ENCODE measurements at places on chromosomes 12 and 14.

GRCh38 chr12:39905152-39905551 lies 200.7 kb downstream of the SLC2A13 start:
- no peak for DNase-seq

DNA sequence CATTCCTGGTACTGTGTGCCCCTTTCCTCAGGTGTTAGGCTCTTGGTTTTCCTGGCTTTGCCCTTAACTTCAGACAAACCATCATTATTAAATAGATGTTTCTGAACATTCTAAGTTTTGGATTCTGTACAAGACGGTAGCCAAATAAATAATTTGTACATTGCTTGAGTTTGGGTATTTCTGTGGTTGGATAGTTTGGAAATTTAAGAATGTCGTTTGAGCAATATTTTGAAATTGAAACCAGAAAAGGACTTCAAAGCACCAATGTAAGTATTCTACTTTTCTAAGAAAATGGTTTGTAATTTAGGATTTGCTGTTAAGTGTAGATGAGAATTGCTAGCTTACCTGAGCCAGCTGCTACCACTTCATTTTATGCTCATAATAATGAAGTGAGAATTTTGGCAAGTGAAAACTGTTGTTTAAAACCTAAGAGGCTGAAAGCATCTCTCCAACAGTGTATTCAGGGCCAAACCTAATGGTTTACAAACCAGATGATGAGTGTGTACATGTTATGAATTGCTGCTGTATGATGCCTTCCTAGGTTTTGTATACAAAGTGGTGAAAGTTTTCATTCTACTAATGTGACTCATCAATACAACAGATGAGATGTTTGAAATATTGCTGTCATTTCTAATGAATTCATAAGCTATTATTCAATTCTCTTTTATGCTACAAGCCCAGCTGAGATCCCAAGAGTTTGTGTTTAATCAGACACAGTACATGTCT lies 181.5 kb upstream of the PRKD1 start:
- DNase-seq = no peak

GRCh38 chr12:93609281-93610192 lies 37.1 kb downstream of the SOCS2 start:
- no peak for DNase-seq

GRCh38 chr12:124006085-124006845 lies 33.2 kb downstream of the ZNF664 start:
- peak; percentile 82 for DNase-seq

GRCh38 chr14:20469890-20470602 lies 840 bp downstream of the PNP start:
- peak; percentile 82 for DNase-seq

GRCh38 chr14:24441904-24442239 lies 704 bp downstream of the SDR39U1 start:
- no peak for DNase-seq

DNA sequence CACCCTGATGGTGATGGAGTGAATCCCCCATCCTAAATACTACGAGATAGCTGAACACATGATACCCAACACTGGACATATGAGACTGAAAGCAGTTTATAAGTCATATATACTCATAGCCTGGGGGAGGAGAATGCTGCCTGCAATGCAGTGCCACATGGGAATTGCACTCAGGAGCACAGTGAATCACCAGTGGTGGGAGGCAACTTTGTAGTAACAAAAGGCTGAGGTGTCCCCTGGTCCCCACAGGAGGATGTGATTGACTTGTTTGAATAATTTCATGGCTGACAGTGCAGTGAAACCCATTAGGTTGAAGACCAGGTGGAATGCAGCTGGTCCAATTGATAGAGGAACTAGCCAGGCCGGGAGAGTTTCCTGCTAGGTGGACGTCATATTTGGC lies 20.2 kb downstream of the CCDC38 start:
- peak; percentile 42 for DNase-seq

DNA sequence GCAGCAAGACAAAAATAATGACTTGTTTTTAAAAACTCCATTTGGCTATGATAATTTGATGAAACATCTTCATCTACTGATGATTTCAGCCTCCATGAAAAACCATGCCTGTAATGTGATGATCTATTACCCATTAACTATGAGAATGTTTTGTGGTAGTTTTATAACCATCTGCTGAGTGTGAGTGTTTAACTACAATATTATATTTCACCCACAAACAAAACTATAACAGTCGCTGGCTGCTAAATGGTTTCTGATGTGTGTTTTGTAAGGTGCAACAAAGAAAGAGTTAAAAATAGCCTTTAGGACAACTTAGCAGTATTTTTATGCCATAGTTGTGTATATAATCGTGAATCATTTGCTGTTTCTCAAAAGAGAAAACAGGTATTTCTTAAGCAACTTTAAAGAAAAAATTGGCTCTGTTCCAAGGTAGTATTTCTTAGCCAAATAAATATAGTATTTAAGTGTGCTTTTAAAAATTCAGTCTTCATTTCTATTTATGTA lies 4.9 kb downstream of the PTHLH start:
- DNase-seq = no peak

GRCh38 chr12:5914387-5915149 lies 30.5 kb downstream of the ANO2 start:
- DNase-seq = no peak

GRCh38 chr14:104515811-104516780 lies 63.5 kb upstream of the C14orf180 start:
- no peak for DNase-seq

- no peak for DNase-seq
Observed at GRCh38 chr14:52783206-52783605, 8.2 kb downstream of the GNPNAT1 start.

DNA sequence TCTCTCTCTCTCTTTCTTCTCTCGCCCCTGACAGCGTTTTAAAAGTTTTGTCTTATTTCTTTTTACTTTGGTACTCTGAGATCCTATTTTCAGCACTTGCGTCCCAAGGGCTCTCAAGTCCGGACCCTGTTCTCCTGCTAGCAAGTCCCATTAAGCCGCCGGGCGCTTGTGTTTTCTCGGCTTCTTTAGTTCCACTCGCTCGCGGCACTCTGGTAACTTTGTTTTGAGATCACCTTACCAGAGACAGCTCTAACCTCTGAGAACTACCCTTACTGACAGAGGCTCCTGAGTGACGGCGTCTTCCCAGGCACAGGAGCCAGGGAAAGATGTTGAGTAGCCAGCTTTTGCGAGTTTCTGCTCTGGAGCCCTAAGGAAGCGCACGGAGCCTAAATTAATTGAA lies 2.7 kb upstream of the MYF5 start:
- no peak for DNase-seq

GRCh38 chr12:78306236-78306635 lies 475.5 kb downstream of the NAV3 start:
- no peak for DNase-seq

DNA sequence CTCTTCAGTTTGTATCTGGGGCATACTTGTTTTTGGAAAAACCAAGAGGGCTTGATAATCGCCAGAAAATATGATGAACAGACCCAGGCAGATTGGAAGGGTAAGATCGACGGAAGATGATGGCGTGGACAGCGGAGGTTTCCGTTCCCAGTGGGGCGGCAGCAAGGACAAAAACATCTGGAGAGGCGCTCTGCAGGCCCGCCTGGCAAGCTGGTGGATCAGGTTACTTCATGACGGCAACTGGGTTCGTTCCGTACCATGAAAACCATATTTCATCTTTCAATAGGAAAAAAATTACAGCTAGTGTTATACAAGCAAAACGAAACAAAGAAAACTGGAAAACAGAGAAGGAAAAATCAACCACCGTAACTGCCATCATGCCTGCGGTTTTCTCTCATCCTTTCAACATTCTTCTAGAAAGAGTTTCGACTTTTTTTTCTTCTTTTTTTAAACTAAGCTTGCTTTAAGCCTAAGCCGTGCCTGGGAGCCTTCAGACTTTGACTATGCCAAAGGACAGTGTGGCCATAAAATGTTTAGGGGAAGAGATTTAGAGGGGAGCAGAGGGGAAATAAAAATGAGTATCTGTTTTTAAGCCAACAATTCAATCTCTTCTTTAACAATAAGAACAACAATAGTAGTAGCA lies 210.5 kb downstream of the FOXN3 start:
- DNase-seq = no peak

DNA sequence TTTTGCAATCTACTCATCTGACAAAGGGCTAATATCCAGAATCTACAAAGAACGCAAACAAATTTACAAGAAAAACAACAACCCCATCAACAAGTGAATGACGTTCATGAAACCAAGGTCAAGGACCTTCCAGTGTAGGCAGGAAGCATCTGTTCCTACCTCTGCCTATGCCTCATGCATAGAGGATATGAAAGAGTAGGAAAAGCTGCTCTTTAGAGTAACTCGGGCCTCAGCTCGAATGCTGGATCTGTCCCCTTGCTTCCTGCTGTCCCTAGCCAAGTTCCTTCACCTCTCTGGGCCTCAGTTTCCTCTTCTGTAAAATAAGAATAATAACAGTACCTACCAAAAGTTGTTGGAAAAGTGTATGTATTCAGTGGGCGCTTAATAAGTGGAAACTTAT lies 65.0 kb downstream of the FOXN4 start:
- no peak for DNase-seq

GRCh38 chr14:36653962-36654793 lies 7.5 kb upstream of the PAX9 start:
- DNase-seq = no peak

GRCh38 chr14:38851111-38851510 lies 251.9 kb downstream of the SEC23A start:
- DNase-seq = no peak

- no peak for DNase-seq
Observed at GRCh38 chr12:52557476-52557875, 4.5 kb upstream of the KRT71 start.

DNA sequence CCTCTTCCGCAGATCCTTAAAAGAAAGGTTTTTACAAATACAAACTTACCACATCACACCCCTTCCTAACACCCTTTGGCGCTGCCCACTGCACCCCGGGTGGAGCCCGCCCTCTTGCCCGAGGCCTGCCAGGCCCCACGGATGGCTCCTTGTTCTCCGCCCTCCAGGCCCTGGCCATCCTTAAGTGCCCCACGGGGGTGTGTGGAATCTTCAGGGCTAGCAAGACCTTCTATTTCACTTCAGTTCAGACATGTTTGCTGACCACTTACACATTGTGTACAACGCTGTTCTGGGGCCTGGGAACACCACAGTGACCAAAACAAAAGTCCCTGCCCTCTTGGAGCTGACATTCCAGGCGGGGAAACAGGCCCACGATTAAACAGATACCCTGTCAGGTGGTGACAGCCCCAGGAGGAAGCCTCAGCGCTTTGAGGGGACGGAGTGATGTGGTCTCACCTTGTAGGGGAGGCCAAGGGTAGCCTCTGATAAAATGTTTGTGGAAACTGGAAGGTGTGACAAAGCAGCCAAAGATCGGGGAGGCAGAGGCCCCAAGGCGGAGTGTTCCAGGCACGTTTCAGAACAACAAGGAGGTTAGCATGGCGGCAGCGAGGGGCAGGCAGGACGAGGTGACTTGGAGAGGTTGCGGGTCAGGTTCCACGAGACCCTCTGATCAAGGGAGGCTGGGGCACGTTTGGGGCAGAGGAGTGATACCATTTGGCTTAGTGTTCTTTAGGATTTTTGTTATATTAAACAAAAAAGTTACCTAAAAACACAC lies 27.0 kb downstream of the TPCN1 start:
- no peak for DNase-seq

DNA sequence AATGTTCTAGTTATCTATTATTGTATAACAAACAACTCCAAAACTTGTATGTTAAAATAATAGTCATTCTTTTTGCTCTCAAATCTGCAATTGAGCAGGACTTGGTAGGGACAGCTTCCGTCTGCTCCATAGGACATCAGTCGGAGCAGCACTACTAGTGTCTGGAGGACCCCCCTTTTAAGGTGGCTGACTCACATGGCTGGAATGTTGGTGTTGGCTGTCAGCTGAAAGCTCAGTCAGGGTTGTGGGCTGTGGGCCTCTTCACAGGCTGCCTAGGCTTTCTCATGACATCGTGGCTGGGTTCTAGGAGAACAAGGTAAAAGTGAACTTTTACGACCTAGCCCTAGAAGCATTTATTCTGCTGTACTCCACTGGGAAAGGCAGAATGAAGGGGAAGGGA lies 160.6 kb downstream of the ANO4 start:
- DNase-seq = no peak

DNA sequence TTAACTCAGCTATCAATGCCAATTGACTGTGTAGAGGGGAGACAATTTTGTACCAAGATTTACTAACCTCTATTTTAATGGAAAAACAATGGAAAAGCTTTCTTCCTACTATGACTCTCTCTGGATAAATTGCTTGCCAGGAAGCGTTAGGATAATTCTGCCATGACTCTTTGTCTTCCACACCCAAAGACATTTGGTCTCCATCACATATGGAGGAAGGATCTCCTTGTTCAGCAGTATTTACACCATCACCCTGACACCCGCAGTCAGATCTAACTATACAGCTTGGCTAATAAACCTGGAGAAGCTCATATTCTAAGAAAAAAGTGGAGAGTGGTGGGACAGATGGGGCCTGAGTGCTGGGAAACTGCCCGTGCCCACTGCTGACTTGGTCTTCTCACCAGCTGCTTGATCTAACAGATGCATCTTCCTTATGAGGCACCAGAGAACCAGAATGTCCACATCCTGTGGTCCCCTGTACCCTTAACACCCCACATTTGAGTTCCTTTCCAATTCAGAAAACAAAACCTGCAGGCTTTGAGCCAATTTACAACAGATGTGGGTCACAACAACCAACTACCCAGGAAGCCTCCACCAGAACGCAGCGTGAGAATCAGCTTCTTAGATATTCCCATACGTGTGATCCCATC lies 154.0 kb downstream of the DAD1 start:
- no peak for DNase-seq

DNA sequence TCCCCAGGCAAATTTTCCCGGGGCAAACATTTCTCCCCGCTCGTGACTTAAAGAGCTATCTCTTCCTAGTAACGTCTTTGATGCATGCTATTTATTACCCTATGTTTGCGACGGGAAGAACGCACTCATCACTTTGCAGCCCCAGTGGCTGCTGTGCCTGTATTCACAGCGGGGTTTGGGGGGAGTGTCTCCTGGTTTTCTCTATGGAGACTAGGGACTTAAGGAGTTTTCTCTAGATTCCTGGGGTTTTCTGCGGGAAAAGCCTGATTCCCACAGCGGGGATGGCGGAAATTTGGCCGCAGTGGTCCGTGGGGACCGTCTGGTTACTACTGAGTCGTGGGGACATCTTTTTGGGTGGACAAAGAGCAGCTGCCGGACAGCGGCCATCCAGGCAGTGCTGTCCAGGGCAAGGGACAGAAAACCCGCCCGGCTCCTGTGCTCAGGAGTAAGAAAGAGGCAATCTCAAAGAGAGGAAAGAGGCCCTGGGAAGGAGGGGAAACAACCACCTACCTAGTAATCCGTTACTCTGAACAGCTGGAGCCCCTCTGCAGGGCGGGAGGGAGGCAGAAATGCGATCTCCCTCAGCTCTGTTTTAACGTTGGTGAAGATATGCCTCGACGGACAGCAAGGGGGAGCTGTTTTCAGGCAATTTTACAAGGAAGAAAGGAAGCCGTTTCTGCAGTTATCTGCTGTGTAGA lies 771 bp upstream of the AVPR1A start:
- peak; percentile 58 for DNase-seq

GRCh38 chr14:64725261-64725815 lies 21.1 kb downstream of the PLEKHG3 start:
- no peak for DNase-seq

- no peak for DNase-seq
Observed at GRCh38 chr12:57236201-57236924, 6.9 kb downstream of the SHMT2 start.

GRCh38 chr12:11927286-11927935 lies 143.3 kb upstream of the BCL2L14 start:
- DNase-seq = peak; percentile 11
